ENCODE measurements at places on chromosomes 2 and 18. TPM values are rescaled to one million over a fixed set of nuclear protein-coding genes. Genes with fewer than 3 reads are reported as not detected.

The HOXD3 gene
- total RNA-seq = 2.2 TPM

The NETO1 gene
- total RNA-seq = not detected

The SLC40A1 gene
- 86.7 TPM for total RNA-seq

The CD8B2 gene
- 1.2 TPM for total RNA-seq

The RAB17 gene
- 12.6 TPM for total RNA-seq

The PTH2R gene
- total RNA-seq = 0.34 TPM

The PHOSPHO2 gene
- 11.9 TPM for total RNA-seq

The WDR35 gene
- 9.2 TPM for total RNA-seq

The REG3A gene
- total RNA-seq = not detected

GRCh38 chr2:197786010-197786877 lies 1.1 kb upstream of the BOLL start:
- DNase-seq = no peak

GRCh38 chr18:56716692-56717146 lies 65.6 kb downstream of the WDR7 start:
- no peak for DNase-seq

DNA sequence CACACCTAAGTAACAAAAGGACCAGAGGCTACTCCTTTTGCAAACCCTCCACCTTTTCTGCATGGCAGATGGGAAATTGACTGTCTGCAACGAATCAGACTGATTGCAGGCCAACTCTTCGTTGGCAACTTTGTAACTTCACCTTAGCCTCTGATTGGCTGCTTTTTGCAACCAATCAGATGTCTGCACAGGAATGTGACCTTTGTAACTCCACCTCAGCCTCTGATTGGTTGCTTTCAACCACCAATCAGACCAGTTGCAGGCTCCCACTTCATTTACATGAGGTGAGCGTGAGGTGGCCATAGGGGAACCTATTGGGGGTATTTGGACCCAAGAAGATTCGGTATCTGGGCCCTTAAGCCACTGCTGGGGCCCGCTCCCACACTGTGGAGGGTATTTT lies 209.0 kb downstream of the EN1 start:
- no peak for DNase-seq

DNA sequence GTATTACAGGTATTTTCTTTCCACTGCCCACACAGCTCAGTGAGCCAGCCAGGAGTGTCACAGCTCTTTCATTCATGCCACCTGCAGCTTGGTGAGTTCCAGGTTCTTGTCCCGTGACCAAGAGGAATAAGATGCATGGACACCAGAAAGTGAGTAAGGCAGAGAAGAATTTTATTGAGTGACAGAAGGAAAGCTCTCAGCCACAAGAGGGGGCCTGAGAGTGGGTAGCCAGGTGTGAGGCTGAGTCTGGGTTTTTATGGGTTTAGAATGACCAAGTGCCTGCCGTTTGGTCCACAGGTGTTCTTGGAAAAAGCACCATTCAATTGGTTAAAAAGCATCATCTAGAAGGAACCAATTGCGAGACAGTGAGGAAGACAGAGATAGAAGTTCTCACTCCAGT lies 1097.1 kb upstream of the SLC39A10 start:
- DNase-seq = no peak

DNA sequence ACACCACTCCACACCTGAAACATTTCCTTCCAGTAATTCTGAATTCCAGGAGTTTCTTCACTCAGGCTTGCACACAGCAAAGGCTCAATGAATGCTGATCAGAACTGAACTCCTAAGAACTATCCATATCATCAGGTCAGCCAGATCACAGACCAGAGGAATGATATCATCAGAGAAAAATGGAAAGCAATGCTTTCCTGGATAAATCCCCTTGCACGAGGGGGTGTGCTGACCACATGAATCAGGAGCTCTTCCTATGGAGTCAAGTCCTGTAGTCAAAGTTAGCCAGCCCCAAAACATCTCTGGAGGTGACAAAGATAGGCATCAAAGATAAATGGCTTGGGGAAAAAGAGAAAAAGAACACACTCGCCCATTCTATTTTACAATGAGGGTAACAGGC lies 83.8 kb upstream of the ACVR2A start:
- no peak for DNase-seq

GRCh38 chr18:48529796-48530195 lies 9.0 kb upstream of the CTIF start:
- no peak for DNase-seq

DNA sequence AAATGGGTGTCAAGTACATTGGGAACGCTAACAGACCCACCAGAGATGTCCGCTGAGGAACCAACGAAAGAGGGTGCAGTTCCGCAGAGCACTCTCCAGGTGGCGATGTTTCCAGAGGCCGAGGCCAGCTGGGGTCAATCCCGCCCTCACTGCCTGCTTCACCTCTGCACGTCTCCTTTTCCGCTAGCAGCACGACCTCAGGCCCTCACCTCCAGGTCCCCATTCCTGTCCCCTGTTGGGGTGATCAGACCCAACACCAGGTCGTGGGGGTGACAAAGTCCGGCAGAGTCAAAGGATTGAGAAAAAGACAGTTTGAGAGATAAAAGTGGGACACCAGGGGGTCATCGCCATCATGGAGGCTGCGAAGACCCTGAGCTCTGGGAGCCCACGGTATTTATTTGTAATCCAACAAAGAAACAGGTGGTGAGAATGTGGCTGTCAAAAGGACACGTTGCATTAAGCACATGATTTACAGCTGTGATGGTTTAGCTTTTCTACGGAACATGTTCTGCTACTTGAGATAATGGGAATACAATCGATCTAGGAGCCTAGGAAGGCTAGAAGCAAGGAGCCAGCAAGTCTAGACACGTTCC lies 27.3 kb downstream of the ZAP70 start:
- DNase-seq = no peak

- DNase-seq = no peak
These were observed 40.3 kb upstream of the ZEB2 start for GRCh38 chr2:144560251-144560650.

DNA sequence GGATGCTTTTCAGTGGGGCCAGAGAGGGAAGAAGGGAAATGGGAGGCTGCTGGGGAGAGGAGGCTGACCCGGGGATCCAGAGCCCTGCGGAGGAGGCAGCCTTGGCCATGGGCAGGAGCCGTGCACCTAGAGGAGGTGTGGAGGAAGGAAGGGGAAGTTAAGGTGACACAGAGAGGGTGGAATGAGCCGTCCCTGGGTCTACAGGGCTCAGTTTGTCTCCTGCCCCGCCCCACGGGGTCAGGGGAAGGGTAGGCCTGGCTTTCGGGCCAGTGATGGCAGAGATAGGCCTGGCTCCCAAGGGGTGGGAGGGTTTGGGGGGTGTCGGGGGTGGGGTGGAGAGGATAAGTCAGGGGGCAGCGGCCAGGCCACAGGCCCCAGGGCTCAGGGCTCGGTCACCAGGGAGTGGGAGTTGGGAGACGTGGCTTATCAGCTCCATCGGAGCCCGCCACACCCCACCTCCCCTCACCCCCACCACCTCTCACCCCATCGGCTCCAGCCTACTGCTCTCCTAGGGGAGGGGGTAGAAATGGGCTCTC lies 39.5 kb upstream of the NOTO start:
- no peak for DNase-seq

GRCh38 chr2:227821043-227821942 lies 7.7 kb downstream of the CCL20 start:
- no peak for DNase-seq

DNA sequence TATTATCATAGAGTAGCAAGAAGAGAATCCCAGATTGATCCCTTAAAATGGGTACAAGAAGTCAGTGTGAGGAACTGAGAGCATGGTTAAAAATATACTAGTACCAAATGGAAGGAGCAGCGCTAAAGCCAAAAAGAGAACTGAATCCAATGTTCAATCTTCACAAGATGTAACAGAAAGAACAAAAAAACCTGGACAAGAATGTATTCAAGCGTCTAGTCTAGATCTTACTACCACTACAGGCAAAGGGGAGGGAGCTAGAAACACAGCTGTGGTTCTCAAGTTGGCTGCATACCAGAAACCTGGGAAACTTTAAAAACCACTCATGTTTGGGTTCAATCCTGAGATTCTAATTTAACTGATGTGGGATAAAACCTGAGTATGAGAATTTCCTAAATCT lies 57.5 kb downstream of the PIAS2 start:
- no peak for DNase-seq

DNA sequence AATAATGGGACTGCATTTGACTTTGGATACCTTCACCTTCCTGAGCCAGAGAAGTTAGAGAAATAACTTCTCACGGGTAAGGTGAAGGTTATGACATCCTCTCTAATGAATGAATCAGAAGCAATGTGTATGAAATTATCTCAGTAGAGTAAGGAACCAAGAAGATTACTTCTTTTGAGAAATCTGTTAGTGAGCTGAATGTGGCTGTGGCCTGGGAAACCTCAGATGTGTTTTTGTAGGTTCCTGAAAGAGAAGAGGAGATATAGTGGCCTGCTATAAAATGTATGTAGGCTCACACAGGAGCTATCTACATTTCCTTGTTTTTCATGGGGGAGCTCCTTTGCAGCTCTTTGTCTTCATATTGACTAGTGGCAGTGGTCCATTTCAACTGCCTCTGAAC lies 262.6 kb downstream of the CLIP4 start:
- DNase-seq = no peak

DNA sequence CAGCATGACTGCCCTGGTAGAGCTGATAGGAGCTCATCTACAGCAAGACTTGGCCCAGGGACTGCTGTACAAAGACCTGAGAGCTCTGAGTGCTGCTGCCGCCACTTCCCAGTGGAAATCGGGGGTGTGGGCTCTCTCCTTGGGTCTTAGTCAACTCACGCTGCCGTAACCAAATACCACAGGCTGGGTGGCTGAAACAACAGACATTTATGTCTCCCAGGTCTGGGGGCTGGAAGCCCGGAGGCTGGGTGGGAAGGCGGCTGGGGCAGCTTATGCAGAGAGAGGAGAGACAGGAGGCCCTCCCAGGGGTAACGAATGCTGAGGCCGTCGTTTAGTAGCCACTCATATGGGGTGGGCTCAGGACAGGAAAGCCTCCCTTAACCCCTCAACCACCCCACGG lies 15.4 kb upstream of the MAL start:
- DNase-seq = no peak

DNA sequence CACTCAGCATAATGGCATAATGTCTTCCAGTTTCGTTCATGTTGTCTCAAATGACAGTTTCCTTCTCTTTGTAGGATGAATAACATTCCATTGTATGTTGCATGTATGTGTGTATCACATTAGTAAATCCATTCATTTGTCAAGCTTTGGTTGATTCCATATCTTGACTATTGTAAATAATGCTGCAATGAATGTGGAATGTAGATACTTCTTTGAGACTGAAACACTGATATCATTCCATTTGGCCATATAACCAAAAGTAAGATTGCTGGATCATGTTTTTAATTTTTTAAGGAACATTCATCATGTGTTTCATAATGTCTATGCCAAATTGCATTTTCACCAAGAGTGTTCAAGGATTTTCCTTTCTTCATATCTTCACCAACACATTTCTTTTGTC lies 1711.4 kb upstream of the PIK3C3 start:
- no peak for DNase-seq

GRCh38 chr18:67475673-67476072 lies 40.8 kb downstream of the DSEL start:
- DNase-seq = no peak

DNA sequence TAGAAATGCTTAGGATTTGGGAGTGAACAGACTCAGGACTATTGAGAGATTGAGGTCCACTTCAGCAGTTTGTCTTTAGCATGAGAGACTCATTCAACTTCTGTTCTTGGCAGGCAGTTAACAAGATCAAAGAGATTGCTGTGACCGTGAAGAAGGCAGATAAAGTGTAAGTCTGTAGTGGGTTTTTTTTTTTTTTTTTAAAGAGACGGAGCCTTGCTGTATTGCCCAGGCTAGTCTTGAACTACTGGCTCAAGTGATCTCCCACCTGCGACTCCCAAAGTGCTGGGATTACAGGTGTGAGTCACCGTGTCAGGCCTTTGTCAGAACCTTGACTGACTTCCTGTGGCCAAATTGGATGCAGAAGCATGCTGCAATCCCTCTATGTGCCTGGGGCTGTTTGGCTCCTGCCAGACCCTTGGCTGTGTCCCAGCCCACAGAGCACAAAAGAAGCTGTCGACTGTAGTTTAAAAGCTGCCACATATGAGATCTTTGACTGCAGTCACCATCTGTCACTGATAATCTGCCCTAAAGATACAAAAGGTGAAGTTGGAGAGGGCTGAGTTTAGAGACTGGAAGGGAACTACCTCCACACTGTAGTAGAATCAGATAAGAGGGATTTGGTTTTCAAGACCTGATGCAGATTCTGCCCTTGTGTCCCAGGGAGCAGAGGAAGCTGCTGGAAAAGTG lies 9.9 kb downstream of the CCT7 start:
- DNase-seq = peak; percentile 52

GRCh38 chr2:135743860-135744259 lies 2.2 kb downstream of the UBXN4 start:
- no peak for DNase-seq

GRCh38 chr18:59374128-59374527 lies 15.1 kb upstream of the LMAN1 start:
- no peak for DNase-seq

DNA sequence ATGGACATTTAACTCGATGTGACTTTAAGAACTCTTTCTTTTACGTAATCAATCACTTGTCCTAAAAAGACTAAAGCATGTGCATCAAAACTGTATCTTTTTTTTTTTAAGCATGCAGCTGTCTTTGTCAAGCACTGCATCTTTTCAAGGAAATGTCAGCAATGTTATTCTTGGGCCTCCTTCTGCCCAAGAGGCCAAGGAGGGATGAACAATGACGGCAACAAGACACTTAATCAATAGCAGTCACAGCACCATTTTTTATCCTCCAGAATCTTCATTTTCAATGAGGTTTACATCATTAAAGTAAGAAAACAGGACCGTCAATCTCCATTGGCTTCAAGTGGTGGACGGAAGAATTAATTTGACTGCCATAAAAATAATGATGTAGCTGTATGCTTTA lies 253.8 kb downstream of the AFF3 start:
- no peak for DNase-seq

DNA sequence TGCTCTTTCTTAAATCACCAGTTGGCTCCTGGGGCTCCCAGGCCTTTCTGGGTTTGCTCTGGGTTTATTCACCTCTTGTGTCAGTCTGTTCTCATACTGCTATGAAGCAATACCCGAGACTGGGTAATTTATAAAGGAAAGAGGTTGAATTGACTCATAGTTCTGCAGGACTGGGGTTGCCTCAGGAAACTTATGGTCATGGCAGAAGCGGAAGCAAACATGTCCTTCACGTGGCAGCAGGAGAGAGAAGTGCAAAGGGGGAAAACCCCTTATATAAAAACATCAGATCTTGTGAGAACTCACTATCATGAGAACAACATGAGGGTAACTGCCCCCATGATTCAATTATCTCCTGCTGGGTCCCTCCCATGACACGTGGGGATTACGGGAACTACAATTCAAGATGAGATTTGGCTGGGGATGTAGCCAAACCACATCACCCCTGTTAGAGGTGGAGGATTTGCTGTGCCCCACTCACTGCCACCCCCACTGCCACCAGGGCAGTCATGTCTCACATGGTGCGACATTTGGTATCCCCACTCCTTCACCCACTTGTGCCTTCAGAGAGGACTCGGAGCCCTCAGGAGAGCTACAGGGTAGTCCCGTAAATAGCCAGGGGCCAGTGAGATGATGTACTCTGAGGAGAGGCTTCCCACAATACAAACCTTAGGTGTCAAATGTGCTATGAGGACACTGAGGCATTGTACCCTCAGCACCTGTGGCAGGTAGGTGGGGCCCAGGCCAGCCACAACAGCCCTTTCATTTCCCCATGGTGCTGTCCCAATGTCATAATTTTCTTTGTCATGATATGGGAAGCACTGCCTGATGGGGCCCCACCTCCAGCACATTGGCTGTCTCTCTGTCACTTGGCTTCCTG lies 35.7 kb downstream of the CDC42EP3 start:
- no peak for DNase-seq

- DNase-seq = no peak
These were observed 867.9 kb upstream of the POU3F3 start for GRCh38 chr2:103986001-103986400.

GRCh38 chr2:203873921-203874631 lies 6.5 kb downstream of the CTLA4 start:
- no peak for DNase-seq

All from prostate gland (tissue), 2 donors.